Upper lobe of right lung (tissue), 1 donor: ENCODE measurements at places on chromosomes 2 and 18. TPM values are rescaled to one million over a fixed set of nuclear protein-coding genes. Genes with fewer than 3 reads are reported as not detected.

ABCG8 gene
- total RNA-seq, result not detected

DNA sequence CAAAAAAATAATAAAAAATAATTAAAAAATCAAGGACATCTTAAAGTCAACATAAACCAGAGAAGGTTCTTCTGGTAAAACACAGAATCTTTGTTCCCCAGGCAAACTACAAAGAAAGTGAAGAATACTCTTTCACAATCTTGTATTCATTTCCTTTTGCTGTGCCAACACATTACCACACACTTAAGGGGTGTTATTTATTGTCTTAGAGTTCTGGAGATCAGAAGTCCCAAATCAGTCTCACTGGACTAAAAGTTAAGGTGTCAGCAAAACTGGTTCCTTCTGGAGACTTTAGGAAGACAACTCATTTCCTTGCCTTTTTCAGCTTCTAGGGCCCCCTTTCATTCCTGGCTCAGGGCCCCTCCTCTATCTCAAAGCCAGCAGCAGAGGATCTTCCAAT is 12.2 kb upstream of the CAB39 start:
- H3K27me3 ChIP-seq, result no peaks in the 10 kb centered on the region
- H3K4me1 ChIP-seq, result peaks cover 7% of the 10 kb centered on the region
- no peaks in the 10 kb centered on the region for H3K36me3 ChIP-seq
- no peak overlapping the region for H3K27ac ChIP-seq
- H3K4me3 ChIP-seq, result no peak overlapping the region
- no peak for DNase-seq

- H3K36me3 ChIP-seq, result no peaks in the 10 kb centered on the region
- DNase-seq, result no peak
- H3K27me3 ChIP-seq, result no peaks in the 10 kb centered on the region
- H3K4me1 ChIP-seq, result no peaks in the 10 kb centered on the region
- no peak overlapping the region for H3K4me3 ChIP-seq
Measured at GRCh38 chr2:129164220-129164949, 815.1 kb upstream of the RAB6C start.

DNA sequence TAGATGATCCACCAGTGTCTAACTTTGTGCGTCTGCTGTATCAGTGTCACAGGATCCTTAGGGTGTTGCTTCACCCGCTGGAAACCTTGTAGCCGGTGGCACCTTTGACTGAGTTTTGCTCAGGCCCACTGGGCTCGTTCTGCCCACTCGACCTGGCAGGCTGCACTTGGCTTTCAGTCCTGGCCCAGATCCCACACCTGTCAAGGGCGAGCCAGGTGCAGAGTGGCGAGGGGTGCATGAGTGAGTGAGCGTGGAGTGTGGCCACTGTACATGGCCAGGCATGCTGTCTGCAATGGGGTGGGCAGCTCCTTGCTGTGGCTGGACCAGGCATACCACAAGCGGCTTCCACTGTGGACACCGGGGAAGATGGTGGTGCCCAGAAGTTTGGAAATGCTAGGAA is 179.0 kb downstream of the FAM210A start:
- H3K4me3 ChIP-seq, result no peak overlapping the region
- H3K36me3 ChIP-seq, result no peaks in the 10 kb centered on the region
- peaks cover 11% of the 10 kb centered on the region for H3K4me1 ChIP-seq
- no peak for DNase-seq

NR4A2 gene
- total RNA-seq, result 3.5 TPM

GRCh38 chr18:2223849-2224248 is 347.5 kb downstream of the METTL4 start:
- H3K4me1 ChIP-seq, result no peaks in the 10 kb centered on the region
- H3K36me3 ChIP-seq, result no peaks in the 10 kb centered on the region
- H3K27me3 ChIP-seq, result no peaks in the 10 kb centered on the region
- no peak for DNase-seq
- H3K27ac ChIP-seq, result no peak overlapping the region

CAD gene
- 27.1 TPM for total RNA-seq

DNA sequence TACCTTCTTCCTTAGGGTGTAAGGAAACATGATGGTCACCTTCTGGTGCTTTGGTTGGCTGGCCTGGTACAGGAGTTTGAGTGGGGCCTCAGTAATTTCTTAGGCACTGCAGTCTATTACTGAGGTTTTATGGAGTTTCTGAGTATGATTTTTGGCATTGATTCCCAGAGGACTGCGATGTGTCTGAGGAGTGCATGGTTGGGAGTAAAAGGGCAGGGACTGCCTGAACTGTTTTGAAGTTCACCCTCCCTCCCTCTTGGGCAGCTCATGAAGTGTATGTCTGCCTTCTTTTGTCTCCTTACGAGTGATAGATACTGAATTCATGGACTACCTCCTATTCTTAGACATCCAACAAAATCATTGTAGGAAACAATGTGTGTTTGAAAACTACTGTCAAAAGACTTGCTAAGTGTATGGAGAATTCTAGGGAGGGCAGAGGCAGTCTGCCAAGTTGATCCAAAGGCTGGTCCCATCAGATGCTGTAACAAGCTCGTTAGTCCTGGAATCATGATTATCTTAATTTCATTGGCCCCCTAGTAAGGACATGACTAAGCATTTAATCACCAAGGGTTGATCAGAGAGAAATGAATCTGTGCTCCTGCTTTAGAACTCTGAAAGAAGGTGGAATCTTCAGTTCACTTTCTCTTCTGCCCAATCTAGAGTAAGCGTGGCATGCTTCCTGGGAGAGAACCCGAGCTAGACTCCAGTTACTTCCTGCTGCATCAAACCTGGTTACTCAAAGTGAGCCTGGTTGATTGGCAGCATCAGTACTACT is 26.5 kb downstream of the LYPD6B start:
- DNase-seq, result no peak
- H3K36me3 ChIP-seq, result no peaks in the 10 kb centered on the region
- H3K27me3 ChIP-seq, result no peaks in the 10 kb centered on the region
- no peak overlapping the region for H3K4me3 ChIP-seq
- H3K27ac ChIP-seq, result no peak overlapping the region

SLC5A7 gene
- total RNA-seq, result 0.81 TPM

LYPD6B gene
- 0.78 TPM for total RNA-seq

DNA sequence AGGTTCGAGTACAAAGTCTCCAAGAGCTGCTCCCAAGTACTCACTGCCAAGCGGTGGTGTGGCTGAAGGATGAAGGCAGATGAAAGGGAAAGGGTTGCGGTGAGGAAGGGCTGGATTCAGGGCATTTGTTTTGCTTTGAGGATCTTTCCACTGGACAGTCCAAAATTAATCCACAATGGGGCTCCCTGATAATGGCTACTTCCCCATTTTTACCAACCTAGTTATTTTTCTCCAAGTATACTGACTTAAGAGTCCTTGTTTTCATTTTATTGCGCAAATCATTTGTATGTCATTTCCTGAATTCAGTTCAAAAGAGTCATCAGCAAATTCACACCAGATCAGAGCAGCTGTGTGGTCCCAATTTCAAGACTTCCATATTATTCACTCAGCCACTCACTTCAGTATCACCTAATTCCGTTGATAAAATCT is 464 bp upstream of the SESTD1 start:
- DNase-seq, result no peak
- H3K4me3 ChIP-seq, result peak overlapping the region; percentile 68
- H3K27ac ChIP-seq, result peak overlapping the region; percentile 88

MOGAT1 gene
- 2.2 TPM for total RNA-seq

GRCh38 chr2:181252262-181253148 is 204.7 kb upstream of the ITGA4 start:
- no peaks in the 10 kb centered on the region for H3K27me3 ChIP-seq
- no peak for DNase-seq
- no peaks in the 10 kb centered on the region for H3K4me1 ChIP-seq
- H3K27ac ChIP-seq, result no peak overlapping the region

ZBTB7C gene
- 17.7 TPM for total RNA-seq

- H3K4me1 ChIP-seq, result peaks cover 8% of the 10 kb centered on the region
- no peaks in the 10 kb centered on the region for H3K36me3 ChIP-seq
- H3K27ac ChIP-seq, result no peak overlapping the region
- H3K4me3 ChIP-seq, result no peak overlapping the region
Measured at GRCh38 chr2:112811276-112811831, 25.2 kb downstream of the IL1B start.

SCN1A gene
- 26.9 TPM for total RNA-seq

DNA sequence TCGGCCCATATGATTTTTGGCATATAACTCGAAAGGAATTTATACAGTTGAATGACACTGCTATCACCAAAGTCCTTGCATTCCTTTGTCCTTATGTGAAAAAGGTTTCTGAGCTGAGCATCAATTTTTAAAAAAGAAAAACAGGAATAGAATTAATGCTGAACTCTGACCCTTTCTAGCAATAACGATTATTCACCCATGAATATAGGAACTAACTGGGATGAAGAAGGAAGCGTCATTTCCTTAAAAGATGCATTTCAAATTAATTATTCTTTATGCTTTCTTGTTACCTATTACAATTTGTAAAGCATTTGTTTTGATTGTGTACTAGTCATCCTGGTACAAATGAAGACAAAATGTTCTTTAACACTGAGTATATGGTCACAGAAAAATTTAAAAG is 19.3 kb downstream of the TMEM247 start:
- DNase-seq, result no peak
- H3K27me3 ChIP-seq, result no peaks in the 10 kb centered on the region
- no peaks in the 10 kb centered on the region for H3K36me3 ChIP-seq
- H3K4me1 ChIP-seq, result peaks cover 4% of the 10 kb centered on the region
- no peak overlapping the region for H3K4me3 ChIP-seq

RAB17 gene
- total RNA-seq, result 50.9 TPM

CERKL gene
- 0.29 TPM for total RNA-seq

- no peaks in the 10 kb centered on the region for H3K27me3 ChIP-seq
- H3K27ac ChIP-seq, result no peak overlapping the region
- H3K4me1 ChIP-seq, result no peaks in the 10 kb centered on the region
- H3K36me3 ChIP-seq, result no peaks in the 10 kb centered on the region
- H3K4me3 ChIP-seq, result no peak overlapping the region
- DNase-seq, result no peak
Measured at GRCh38 chr18:11495441-11495840, 114.0 kb upstream of the SLC35G4 start.

DNA sequence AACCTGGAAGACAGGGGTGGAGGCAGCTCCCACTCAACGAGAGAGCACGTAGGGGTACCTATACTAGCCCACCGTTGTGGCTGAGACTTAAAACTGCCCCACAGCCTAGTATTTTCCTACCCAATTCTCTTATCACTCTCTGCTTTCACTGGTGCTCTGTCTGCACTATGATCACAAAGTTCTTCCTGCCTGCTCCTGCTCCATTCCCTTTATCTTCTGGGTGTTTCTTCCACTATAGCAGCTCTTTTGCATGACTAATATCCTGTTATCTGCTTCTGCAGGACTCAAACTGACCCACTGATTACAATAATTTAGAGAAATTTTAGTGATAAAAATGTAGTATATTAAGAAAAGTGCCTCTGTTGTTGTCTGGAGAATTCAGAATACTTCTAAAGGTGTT is 184.8 kb downstream of the LRP1B start:
- no peaks in the 10 kb centered on the region for H3K36me3 ChIP-seq
- H3K27ac ChIP-seq, result no peak overlapping the region
- no peak overlapping the region for H3K4me3 ChIP-seq
- H3K27me3 ChIP-seq, result no peaks in the 10 kb centered on the region
- no peaks in the 10 kb centered on the region for H3K4me1 ChIP-seq
- DNase-seq, result no peak

NT5C1B gene
- not detected for total RNA-seq

DNA sequence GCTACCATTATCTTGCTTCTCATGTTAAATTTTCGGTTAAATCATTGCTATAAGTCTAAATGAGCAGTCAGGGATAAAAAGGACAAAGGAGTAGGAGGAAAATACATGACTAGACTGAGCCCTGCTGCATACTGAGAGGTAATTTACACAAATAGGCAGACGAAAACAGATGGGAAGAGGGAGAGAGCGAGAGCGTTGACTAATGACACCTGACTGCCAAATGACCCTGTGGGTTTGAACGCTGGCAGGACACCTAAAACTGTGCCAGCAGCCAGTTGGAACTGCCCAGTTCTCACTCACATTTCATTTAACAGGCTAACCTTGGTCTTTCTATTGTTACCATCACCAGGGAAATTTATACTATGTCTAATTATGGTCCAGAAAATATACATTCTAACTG is 978.2 kb downstream of the CPS1 start:
- no peak overlapping the region for H3K4me3 ChIP-seq
- H3K4me1 ChIP-seq, result no peaks in the 10 kb centered on the region
- no peaks in the 10 kb centered on the region for H3K27me3 ChIP-seq
- H3K27ac ChIP-seq, result no peak overlapping the region
- no peaks in the 10 kb centered on the region for H3K36me3 ChIP-seq

DNA sequence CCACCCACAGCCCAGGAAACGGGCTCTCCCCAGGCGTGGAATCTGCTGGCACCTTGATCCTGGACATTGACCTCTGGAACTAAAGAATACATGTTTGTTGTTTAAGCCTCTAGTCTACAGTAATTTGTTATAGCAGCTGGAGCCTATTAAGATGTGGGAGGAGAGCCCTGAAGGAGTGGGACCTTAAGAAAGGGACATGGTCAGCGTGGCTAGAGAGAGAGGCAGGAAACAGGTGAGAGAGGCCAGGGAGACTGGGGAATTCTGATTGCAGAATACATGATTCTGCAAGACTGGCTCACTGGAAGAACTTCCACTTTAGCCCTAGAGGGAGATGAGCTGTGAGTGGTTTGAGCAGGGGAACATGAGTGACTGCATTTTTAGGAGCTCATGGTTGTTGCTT is 83.2 kb downstream of the CD8B2 start:
- no peak overlapping the region for H3K27ac ChIP-seq
- no peaks in the 10 kb centered on the region for H3K27me3 ChIP-seq
- H3K4me1 ChIP-seq, result no peaks in the 10 kb centered on the region
- H3K36me3 ChIP-seq, result no peaks in the 10 kb centered on the region
- DNase-seq, result no peak
- no peak overlapping the region for H3K4me3 ChIP-seq

DNA sequence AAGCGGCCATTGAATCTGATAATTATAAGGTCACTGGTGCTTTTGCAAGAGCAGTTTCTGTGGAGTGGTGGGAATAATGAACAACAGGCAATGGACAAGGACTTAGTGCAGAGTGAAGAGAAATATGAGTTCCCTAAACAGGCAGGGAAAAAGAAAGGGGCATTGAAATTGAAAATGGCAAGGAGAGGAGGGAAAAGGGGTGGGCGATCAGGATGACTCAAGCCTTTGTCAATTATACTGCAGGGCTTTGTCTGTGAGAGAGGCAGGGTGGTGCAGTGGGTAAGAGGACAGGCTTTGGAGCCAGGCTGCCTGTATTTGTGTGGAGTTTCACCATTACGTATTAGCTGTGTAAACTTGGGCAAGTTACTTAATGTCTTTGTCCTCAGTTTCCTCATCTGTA is 29.5 kb upstream of the PAIP2B start:
- H3K27me3 ChIP-seq, result peaks cover 3% of the 10 kb centered on the region
- no peak overlapping the region for H3K27ac ChIP-seq
- no peak for DNase-seq
